LNCaP clone FGC (cell line): ENCODE measurements at places on chromosomes 13 and 19.

DNA sequence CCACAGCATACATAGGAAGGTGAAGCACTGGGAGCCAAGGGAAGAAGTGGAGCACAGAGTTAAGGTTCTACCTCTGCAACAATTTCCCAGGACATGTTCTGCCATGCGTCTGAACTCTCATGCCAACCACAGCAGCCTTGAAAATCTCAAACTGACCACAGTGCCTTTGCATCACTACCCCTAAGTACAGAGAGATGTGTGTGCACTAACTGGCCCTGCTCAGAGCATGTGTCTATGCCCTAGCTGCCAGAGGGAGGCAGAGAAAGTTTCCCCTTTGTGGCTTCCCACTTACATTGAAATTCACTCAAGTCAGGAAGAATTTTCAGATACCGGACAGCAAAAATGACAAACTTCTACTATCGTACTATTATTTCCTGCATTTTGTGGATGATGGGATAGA, 26.8 kb upstream of the WDFY2 start:
- DNase-seq: no peak

DNA sequence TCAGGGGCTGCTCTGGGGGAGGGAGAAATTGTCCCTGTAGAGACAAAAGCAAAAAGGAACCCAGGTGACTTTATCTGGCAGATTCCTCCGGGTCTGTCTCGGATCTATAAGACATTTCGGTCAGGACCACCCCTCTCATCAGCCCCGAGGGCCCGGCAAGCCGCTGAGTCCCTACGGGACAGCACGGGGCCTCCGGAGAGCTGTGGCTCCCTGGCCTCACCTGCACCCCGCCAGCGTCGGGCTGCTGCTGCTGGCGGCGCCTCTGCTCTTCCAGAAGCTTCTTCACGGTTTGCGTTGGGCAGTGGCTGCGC, 1.9 kb downstream of the NFKBID start:
- DNase-seq: no peak

DNA sequence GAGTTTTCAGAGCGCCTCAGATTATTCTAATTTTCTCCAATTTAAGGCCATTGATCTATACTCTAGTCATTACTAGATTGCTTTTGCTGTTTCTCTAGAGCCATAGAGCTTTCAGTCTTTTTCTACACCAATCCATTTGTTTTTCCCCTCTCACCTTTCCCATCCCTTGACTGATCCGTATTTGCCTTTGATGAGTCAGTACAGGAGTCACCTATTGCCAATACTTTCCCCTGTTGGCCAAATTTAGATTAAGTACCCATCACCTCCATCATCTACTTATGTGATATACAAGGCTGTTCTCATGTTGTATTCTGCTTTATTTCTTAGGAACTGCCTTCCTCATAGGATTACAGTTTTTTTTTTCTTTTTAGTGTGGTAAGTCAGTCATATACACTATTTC, 463.2 kb downstream of the KLF12 start:
- DNase-seq: no peak

DNA sequence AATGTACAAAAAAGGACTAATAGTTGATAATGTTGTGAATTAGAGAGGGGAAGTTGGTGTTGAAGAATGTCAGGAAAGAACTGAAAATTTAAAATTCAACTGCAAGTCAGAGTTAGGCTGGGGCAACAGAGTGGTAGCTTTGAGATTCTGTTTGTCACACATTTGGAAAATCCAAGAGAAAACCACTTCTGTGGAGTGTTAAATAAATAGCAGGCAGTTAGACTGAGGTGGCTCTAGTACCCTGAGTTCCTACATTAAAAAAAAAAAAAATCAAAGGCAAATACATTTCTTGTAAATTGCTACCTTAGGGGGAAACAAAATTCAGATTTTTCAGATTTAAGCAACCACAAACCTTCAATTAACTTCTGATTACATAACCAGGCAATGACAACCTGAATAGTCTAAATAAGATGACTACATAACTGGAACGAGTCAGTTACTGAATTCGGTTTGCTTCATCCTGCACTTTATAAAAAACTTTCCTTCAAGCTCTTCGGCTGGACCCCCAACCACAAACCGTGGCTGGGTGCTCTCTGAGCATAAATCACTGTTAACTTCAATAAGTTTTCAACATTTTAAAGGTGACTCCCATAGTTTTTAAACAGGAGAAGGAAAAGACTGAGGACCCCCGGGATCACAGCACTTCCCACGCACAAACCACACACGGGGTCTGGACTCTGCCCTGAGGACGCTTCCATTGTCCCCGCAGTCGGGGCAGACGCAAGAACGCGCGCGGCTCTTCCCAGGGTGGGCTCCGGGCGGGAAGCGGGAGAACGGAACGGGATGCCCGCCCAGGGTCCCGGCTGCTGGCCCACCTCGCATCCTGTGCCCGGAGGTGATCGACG, 725 bp downstream of the ZNF682 start:
- DNase-seq: no peak
